ENCODE measurements at places on chromosomes 1 and 21. TPM values are rescaled to one million over a fixed set of nuclear protein-coding genes. Genes with fewer than 3 reads are reported as not detected.

RAD54L gene
- total RNA-seq: 12.1 TPM

SLAMF6 gene
- not detected for total RNA-seq

SSX2IP gene
- 14.5 TPM for total RNA-seq

MANEAL gene
- 24.3 TPM for total RNA-seq

STYXL2 gene
- not detected for total RNA-seq

DIO1 gene
- not detected for total RNA-seq

C1orf141 gene
- not detected for total RNA-seq

OR2AK2 gene
- total RNA-seq: not detected

IL19 gene
- total RNA-seq: not detected

CRYAA gene
- total RNA-seq: not detected

LCE3E gene
- total RNA-seq: not detected

THEM5 gene
- not detected for total RNA-seq

OR2L2 gene
- total RNA-seq: not detected

CD84 gene
- total RNA-seq: not detected

KCNJ9 gene
- not detected for total RNA-seq

DNAJC6 gene
- total RNA-seq: 4.9 TPM

C4BPA gene
- total RNA-seq: 0.58 TPM

ETV3L gene
- total RNA-seq: not detected
